ENCODE measurements at places on chromosomes 1 and 21.
A peak's percentile ranks its signal among the peaks of the same experiment; 100 is the strongest.

DNA sequence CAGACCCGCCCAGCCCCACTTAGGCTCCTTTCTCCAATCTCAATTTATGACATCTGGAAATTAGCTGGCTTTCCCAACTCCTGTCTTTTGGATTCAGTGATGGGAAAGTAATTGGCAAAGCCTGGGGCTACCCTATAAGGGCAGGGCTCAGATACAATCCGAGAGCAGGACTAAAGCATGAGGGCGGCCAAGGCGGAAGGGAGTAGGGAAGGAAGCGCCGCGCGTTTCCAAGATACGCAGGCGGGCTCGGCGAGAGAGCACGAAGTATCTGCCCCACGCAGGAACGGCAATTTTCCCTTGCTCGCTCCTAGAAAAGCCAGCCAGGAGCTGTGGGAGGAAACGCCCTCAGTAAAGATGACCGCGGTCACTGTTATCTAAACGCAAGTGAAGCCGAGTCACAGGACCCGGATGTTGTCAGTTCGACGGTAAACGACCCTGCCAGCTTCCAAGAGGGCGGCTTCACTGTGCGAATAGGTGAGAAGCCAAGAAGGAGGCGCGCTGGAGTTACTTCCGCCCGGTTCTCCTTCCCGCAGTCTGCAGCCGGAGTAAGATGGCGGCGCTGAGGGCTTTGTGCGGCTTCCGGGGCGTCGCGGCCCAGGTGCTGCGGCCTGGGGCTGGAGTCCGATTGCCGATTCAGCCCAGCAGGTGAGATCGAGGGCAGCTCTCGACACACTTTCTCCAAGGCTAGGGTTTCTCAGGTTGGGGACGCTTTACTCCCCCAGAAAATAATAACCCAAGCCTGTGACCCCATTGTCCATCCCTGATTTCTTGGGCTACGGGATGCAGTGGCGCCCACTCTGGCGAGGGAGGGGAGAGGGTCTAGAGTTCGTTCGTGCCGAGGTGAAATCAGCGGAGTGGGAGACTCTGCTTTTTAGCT lies at the start of gene NDUFS2:
Gene NDUFS2, plus strand, starts transcription at position 532 of the 877 bp plus-strand sequence. Its CDS starts 19 bp downstream, at position 551.
- peak; percentile 95 for DNase-seq

DNA sequence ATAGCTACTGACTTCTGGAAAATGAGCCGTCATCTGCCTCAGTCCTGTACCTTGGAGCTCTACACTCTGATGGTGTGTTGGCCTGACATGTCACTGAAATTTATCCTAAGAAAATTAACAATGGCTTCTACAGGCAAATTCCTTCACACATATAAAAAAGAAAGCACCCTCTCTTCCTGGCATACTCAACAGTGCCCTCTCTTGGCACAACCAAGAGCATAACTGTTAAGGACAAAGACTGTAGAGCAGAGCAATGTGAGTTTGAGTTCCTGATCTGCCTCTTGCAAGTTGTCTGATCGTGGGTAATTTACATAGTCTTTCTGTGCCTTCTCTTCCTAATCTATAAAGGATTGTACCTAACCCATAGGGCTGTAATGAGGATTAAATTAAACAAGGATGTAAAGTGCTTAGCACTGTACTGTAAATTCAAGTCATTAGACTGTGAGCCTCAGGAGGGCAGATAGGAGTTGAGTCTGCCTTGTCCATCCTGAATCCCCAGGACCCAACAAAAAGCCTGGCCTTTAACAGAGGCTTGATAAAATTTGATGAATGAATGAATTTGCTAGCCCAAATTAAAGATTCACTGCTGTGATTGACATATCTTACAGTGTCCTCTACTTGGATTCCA lies 83.5 kb downstream of the SYF2 start:
- DNase-seq = peak; percentile 5

- no peak for DNase-seq
Measured at GRCh38 chr1:22916471-22916820, 56.2 kb downstream of the LACTBL1 start.

- no peak for DNase-seq
Measured at GRCh38 chr21:29462479-29462878, 163.8 kb downstream of the BACH1 start.

DNA sequence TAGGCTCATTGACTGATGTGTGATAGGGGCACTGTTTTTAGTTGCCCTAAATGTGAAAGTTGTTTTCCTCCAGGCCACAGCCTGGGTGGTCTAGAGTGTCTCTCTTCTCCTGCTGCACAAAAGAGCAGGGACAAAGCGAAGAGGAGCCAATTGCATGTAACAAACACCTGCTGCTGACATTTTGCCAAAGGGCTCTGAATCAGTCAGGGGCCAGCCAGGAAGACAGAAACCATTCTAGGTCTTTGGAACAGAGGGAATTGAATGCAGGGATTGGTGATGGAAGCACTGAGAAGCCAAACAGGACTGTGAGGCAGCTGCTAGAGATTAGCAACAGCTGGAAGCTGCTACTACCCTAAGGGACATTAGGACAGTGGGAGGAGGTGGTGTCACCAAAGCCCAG lies 185.3 kb upstream of the POU3F1 start:
- no peak for DNase-seq

DNA sequence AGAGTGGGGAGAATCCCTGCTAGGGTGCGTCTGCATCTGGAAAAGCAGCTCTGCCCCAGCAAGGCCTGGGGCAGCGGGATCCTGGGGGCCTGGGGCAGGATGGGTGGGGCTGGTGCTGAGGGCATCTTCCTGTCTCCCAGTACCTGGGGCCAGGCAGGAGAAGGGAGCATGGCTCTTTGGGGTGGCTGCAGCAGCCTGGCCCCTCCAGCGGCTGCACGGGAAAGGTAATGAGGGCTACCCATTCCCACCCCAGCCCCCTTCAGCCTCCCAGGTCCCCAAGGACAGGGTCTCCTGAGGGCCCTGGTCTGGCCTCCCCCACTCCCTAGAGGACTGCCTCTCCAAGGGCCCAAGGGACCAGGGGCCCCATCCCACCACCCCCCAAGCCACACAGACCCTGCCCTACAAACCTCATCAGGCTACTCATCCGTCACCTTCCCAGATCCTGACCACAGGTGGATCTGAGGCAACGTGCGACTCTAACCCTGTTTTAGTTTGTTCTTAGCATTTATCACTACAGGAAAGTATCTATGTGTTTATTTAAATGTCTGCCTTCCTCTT lies 910 bp upstream of the ANKRD65 start:
- DNase-seq = no peak

GRCh38 chr1:50976890-50977574 lies 7.0 kb downstream of the CDKN2C start:
- no peak for DNase-seq

DNA sequence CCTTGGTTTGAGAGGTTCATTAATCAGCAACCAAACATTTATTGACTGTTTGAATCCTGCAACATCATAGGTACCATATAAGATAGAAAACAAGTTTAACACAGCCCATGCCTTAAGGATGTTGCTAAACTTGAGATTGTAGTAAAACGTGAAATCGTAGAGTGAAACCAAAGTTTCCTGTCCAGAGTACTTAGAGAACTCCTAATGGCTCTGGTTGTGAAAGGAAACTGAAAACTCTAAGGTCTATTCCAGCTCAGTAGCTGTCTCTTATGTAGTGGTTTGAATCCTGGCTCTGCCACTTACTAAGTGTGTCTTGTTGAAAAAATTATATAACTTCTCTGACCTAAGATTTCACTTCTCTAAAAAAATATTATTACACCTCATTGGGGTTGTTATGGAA lies 310.9 kb downstream of the NTNG1 start:
- DNase-seq = no peak

GRCh38 chr1:76939050-76939816 lies 72.0 kb downstream of the ST6GALNAC5 start:
- DNase-seq = no peak
